Hematopoietic multipotent progenitor cell treated with erythropoietin and hydrocortisone succinate and interleukin-3 and kit ligand, for 15 days (in vitro differentiated cells): ENCODE measurements at places on chromosomes 2 and 18.

- no peak for DNase-seq
Measured at GRCh38 chr2:234845602-234846590, 105.9 kb upstream of the SH3BP4 start.

DNA sequence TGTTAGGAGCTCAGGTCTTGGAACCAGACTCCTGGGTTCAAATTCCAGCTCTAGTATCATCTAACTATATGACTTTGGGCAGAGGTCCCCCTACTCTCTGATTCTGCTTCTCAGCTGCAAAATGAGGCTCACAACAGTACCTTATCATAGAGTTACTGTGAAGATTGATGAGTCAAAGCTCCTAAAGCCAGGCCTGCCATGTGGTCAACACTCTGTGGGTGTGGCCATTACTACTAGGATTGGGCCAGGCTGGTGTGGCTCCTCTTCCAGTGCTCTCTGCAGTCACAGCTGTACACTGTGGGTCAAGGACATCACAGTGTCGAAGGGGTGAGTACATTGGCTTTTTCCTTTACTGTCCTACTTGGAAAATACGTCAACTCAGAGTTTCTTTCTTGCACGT is 22.6 kb downstream of the CAPN13 start:
- DNase-seq: no peak

DNA sequence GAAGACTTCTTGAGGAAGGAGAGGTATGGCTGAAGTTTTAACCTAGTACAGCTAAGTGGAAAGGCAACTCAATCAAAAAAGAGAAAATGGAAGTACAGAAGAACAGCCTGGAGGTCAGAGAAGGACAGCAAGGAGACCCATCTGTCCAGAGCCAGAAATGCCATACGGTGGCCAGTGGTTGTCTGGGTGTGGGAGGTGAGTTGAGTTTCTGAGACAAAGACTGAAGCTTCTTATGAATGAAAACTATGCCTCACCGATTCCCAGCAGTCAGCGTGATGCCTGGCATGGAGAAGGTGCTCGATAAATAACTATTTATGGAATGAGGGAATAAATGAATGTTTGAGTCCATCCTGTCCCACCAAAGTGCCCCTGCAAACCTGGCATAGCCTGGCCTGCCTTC is 98.8 kb downstream of the MRO start:
- DNase-seq: no peak

DNA sequence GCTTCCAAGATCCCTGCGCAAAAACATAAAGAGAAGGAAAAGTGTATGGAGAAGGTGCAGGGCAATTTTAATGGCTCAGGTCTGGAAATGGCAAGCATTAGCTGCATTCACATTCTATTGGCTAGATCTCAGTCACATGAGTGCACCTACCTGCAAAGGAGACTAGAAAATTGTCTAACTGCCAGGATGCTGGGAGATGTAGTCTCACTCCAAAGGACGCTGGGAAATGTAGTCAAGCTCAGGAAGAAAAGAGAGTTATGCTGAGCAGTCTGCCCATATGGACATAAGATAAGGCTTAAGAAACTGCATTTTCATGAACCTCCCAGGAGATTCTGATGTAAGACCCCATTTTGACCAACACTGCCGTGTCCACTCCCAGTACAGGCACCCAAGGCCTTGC is 9.5 kb upstream of the KLHL29 start:
- no peak for DNase-seq

GRCh38 chr18:76493213-76494161 is 1.6 kb downstream of the ZNF516 start:
- peak; percentile 37 for DNase-seq

DNA sequence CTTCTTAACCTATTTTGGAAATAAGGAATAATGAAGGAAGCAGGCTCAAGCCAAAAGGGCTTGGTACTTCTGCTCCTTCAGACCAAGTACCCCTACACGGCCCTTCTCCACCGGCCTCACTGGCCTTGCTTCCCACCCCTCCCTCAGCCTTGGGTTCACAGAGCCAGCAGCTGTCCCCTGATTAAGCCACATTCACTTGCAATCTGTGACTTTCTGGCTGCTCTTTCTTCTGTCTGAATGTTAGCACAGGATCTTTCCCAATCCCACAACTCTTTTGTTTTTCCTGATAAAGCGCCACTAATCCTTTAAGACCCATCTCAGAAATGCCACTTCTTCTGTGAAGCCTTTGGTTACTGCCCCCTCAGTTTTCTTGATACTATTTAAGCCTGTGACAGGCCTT is 52.4 kb downstream of the REEP1 start:
- DNase-seq: no peak

GRCh38 chr2:213119061-213119809 is 32.2 kb downstream of the IKZF2 start:
- no peak for DNase-seq

DNA sequence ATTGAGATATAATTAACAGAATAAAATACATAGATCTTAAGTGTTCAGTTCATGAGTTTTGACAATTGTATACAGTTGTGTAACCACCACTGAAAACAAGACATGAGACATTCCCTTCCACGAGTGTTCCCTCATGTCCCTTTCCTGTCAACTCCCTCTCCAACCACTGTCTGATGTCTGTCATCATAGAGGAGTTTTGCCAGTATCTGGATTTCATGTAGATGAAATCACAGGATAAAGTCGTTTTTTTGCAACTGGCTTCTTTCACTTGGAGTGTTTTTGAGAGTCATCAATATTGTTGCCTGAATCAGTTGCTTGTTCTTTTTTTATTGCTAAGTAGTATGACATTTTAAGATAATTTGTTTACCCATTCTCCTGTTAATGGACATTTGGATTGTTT is 52.7 kb downstream of the RBMS1 start:
- no peak for DNase-seq

GRCh38 chr2:239869272-239870155 is 155.6 kb downstream of the NDUFA10 start:
- DNase-seq: no peak

- DNase-seq: no peak
Measured at GRCh38 chr2:113058411-113058994, 495 bp upstream of the IL36RN start.

DNA sequence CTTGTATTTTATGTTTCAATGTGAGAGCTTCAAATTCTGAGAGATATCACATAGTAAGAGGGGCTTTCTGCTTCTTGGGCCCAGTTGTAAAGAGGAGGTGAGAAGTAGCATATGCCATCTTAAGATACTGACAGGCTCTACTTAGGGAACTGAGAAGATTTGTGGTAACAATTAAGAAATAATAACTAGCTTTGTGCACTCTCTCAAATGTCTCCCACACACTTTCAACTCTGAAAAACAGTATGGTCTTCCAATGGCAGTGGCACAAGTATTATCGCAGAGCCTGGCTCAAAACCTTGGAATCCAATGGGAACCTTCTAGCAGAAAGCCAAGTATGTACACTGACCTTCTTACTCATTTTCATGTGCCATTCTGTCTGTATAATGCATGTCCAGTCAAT is 80.3 kb upstream of the FAM237A start:
- DNase-seq: no peak

DNA sequence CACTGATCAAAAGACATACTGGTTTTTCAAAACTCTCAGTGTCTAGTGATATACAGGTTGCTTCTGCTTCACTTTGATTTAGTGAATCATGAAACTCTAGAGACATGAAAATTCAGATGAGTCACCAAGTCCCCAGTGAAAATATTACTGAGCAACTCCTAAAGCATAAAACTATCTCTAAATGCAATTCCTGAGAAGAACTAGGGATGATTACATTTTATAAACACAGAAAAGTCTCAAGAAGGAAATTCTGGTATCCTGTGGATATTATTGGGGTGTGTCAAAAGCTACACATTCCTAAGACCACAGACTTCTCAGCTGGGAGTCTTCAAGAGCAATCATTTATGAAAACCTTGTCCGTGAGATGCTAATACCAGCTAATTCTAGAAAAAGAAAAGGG is 9.7 kb downstream of the LRRTM4 start:
- DNase-seq: no peak

- DNase-seq: no peak
Measured at GRCh38 chr18:9673296-9674251, 34.5 kb upstream of the RAB31 start.

DNA sequence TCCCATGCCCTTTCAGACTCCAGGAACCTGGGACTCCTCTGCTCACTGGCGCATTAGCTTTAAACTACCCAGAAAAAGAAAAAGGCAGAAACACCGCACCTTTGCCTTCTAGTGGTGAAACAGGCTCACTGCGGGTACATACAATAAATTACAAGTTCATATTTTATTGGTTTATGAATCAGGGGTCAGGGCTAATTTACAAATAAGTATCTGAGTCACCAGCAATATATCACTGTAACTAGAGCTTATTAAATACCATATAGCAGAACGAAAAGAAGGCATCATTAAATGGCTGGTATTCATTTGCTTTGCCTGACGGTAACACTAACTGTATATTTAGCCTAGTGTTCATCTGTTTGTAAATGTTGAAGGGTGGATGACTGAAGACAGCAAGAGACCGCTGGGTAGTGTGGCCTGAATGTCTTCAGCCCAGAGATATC is 26.9 kb upstream of the DTNB start:
- no peak for DNase-seq

GRCh38 chr2:85661139-85661858 is 6.7 kb downstream of the SFTPB start:
- DNase-seq: no peak

DNA sequence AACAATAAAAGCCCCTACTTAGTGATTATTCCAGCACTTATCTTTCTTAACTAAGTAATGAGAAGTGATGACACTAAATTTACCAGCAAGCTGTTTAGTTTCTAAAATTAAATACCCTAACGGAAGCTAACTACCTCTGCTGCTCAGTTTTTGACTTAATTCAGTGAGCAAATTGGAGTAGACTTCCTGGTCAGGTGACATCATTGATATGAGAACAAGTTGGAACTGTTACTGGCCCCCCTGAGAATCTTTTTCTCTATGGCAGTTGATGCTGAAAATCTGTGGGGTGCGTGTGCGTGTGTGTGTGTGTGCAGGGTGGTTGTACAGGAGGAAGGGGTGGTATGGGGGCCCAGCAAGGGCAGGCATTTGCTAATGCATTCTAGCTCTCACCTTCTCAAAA is 35.5 kb upstream of the BMP10 start:
- DNase-seq: no peak
